ENCODE measurements at places on chromosomes 5 and 9.

GRCh38 chr9:136410500-136411287 is at the start of the genes ENTR1 and PMPCA:
Gene ENTR1 (minus strand): TSS chr9:136410614. CDS start chr9:136410397, 217 bp downstream.
Gene PMPCA (plus strand): TSS chr9:136410658. CDS start chr9:136410669, 11 bp downstream.
- peak; percentile 88 for DNase-seq

DNA sequence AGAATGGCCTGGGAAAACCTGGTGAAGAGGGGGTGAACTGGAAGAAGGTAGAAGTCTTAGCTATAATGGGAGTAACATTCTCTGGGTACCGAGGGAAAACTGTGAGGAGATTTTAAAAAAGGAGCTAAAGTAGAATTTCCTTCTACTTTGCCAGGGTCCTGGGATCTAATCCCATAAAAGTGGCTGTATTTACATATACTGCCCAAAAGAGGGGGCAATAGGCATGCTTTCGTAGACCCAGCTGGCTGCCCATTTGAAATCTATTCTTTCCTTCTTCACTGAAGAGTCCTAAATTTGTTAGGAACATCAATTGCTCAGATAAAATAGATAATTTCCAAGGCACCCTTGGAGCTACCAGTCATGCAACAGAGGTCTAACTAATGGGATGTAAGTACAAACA is 159.2 kb downstream of the CDC42SE2 start:
- DNase-seq: peak; percentile 36

GRCh38 chr5:55416306-55416705 is 108.5 kb downstream of the MTREX start:
- no peak for DNase-seq

- DNase-seq: no peak
Observed at GRCh38 chr5:404666-405241, 38.2 kb upstream of the EXOC3 start.

DNA sequence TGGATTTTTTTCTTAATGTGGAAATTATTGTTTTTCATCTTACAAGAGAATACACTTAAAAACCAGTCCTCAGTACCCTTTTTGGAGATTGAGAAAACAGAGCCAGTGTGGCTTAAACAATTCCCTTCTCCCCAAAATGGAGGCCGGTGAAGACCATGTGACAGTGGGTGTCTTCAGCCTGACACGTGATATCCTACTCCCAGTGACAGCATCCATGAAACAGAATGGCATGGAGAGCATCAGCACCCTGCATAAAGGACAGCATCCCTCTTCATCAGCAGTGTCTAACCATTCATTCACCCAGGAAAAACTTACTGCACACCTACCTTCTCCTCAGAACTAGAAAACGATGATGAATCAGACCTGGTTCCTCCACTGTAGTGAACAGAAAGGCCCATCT is 103.4 kb upstream of the RAI14 start:
- no peak for DNase-seq

DNA sequence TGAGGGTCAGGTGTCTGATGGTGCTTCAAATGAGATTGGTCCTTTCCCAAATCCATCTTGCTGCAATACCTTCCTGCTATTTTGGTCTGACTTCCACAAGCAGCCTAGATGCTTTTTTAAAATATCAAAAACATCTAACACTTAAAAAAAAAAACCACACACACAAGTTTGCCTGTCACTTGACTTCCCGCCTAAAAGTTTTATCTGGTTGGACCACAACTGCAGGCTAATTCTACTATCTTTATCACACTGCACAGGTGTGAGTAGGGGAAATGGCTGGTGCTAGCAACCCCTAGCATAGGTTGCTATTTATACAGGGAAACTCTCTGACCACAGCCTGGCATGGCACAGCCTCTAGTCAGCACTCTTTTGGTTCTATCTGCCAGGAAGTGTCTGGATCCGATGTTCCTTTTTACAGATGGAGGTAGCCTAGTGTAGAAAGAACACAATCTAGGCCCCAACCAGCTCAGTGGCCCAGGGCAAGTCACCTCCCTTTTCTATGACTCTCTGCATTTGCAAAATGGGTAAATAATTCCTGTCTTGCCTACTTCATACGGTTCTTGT is at the start of gene HEMGN:
TSS of gene HEMGN (minus strand) at position 92 of the 564 bp plus-strand sequence. CDS start at position 56, 36 bp downstream.
- DNase-seq: peak; percentile 69

DNA sequence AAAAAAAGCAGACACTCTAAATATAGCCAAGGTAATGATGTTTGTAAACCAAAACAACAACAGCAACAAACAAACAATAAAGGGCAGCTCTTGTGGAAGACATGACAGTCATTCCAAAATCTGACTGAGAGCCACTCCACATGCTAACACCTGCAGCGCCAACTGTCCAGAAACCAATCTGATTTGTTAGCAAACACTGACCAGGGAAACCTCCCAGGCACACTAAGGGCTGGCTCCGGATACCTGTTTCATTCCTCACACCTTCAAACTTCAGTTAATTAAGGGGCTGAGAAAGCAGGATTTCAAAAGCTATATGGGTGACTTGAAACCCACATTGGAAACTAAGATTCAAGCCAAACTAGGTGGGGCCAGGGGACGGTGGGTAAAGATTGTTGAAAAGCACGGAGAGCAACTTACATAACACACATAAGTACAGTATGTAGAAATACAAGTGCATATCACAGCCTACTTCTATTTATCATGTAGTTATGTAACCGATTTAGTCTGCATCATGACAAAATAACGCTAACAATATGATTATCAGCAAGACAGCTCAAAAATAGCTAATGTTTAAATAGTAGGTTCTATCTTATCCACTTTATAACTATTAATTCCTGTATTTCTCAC is 203.6 kb downstream of the SEMA5A start:
- DNase-seq: no peak

DNA sequence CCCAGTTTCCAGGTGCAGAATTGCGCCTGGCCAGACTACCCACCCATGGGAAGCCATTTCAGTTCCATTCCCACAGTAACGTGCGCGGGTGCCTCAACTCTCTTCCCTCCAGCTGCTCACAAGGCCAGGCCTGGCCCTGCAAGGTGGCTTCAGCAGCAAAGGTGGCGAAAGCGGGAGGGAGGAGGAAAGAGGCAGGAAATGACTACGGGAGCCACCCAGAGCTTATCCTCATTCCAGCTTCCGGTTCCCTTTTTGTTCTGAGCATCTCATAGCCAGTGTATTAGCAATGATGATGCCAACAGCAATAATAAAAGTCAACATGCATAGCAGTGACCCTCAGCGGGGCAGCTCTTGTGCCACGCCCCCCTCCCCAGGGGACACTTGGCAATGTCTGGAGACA is 101.5 kb upstream of the BOD1 start:
- no peak for DNase-seq

- no peak for DNase-seq
Observed at GRCh38 chr9:1383899-1384455, 333.8 kb downstream of the DMRT2 start.

GRCh38 chr9:77771171-77771570 is 123.0 kb upstream of the GNA14 start:
- no peak for DNase-seq

DNA sequence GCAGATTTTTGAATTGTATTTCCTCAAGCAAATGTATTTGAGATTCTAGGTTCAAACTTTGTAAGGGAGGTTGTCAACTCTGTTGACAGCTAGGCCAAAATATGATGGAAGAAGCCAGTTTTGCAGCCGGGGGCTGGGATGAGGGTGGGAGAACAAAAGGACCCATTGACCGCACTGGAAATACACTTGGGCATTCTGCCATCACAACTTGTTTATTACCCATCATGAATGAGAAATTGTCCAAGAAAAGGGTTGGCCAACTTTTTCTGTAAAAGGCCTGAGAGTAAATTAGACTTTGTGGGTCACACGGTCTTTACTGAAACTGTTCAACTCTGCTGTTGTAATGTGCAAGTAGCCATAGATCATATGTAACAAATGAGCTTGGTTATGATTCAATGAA is 221.3 kb upstream of the KLF9 start:
- no peak for DNase-seq

DNA sequence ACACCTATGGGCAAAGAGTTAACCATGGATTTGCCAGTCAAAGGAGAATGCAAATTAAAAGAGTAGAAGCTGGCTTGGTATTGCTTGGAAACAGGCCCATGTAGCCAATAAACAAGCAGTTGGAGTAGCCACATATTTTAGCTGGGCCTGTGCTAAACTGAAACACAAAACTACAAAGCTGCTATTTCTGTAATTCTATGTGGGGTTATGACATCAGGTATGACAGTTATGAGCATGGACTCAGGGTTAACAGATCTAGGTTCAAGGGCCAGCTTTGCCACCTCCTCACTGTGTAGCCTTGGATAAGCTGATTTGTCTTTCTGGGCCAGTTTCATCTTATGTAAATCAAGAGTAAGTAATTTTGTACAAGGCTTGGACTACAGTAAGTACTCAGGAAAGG is 142.7 kb downstream of the PIP5K1B start:
- DNase-seq: no peak

GRCh38 chr5:39657943-39658342 is 233.2 kb upstream of the DAB2 start:
- no peak for DNase-seq

DNA sequence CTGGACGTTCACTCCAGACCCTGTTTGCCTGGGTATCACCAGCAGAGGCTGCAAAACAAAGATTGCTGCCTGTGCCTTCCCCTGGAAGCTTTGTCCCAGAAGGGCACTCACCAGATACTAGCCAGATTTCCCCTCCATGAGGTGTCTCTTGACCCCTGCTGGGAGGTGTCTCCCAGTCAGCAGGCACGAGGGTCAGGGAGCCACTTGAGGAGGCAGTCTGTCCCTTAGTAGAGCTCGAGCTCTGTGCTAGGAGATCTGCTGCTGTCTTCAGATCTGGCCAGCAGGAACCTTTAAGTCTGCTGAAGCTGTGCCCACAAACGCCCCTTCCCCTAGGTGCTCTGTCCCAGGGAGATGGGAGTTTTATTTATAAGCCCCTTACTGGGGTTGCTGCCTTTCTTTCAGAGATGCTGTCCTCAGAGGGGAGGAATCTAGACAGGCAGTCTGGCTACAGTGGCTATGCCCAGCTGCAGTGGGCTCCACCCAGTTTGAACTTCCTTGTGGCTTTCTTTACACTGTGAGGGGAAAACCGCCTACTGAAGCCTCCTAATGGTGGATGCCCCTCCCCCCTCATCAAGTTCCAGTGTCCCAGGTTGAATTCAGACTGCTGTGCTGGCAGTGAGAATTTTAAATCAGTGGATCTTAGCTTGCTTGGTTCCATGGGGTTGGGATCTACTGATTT is 253.9 kb downstream of the SPATA31D1 start:
- no peak for DNase-seq

DNA sequence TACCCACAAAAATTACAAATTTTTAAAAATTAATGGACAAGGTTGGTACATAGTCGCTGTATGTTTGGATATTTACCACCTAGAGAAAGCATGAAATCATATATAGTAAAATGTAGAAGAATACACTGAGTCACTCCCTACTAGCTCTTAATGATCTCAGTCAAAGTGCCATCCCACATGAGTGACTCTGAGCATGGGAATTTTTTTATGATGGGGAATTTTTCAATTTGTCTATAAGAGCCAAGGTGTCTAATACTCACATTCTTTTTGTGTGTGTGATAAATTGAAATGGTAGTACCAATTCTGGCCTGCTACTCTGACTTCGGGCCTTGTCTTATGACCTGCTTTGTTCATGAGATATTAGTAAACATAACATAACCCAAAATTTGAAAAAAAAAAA is 483.2 kb downstream of the CDH10 start:
- DNase-seq: no peak

- no peak for DNase-seq
Observed at GRCh38 chr9:14453286-14453685, 139.3 kb upstream of the NFIB start.

- DNase-seq: peak; percentile 21
Observed at GRCh38 chr5:68565427-68565826, 349.9 kb downstream of the PIK3R1 start.

GRCh38 chr5:173458828-173459609 is 130.8 kb upstream of the STC2 start:
- no peak for DNase-seq

DNA sequence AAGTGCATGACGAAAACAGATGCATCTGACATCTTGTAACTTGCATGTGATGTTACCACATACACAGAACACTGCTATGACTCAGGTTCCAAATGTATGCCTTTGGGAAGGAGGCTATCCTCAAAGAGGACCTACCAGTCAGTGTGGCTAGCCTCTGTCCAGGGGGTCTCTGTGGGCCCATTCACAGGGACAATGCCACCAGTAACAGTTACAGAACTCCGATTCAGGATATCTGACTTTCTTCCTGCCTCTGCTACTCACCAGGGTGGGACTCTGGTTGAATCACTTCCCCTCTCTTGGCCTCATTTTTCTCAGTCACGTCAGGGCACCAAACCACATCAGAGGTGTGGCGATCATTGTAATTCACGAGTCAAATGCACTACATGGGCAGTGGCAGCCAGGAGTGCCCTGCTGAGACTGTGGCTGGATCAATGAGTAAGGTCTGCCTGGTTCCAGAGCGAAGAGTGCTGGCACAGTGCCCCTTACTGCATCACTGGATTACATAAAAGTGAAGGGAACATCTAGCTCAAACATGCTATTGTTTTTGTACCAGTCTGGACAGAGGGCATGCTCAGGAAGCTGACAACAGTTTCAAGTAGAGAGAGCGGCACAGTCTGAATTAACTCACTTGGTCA is 13.2 kb downstream of the ATOX1 start:
- DNase-seq: no peak

DNA sequence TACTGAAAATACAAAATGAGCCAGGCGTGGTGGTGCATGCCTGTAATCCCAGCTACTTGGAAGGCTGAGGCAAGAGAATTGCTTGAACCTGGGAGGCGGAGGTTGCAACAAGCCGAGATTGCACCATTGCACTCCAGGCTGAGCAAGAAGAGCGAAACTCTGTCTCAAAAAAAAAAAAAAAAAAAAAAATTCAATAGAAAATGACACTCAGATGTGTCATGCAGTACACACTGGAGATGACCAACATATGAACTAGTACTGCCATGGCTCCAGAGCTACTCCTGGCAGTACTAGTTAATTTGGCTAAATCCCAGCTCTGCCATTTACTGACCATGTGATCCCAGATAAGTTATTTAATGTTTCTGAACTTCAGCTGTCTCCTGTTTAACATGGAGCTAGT is 7.3 kb downstream of the ATOX1 start:
- DNase-seq: no peak

DNA sequence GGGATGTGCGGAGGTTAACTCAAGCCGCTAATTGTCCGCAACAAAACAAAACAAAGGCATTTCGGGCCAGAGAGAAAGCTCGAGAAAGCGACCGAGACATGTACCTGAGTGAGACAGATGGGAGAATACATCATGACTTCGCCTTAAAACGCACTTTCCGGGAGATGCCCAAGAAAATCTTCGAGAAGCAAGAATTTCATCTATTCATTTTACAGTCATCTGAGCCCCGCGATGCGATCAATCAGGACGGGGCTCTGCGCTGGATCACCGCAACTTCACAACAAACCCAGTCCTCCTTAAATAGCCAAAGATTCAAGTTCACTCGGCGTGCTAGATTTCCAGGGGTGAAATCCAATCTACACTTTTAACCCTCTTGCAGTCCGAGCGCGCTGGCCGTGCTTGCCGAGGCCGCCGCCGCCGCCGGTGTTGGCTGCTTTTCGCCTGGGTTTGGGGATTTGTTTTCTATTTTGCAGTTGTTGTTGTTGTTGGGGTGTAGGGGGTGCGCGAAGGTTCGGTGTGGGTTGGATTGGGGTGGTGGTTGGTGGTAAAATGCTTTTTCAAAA is 482 bp downstream of the NFIB start:
- peak; percentile 53 for DNase-seq

Measured in KBM-7 (cell line).